ENCODE measurements at places on chromosomes 11 and 22.

- DNase-seq, result no peak
These were observed at the start of gene LRRC4C for GRCh38 chr11:41459465-41460401. TSS of gene LRRC4C (minus strand) at chr11:41459652.

DNA sequence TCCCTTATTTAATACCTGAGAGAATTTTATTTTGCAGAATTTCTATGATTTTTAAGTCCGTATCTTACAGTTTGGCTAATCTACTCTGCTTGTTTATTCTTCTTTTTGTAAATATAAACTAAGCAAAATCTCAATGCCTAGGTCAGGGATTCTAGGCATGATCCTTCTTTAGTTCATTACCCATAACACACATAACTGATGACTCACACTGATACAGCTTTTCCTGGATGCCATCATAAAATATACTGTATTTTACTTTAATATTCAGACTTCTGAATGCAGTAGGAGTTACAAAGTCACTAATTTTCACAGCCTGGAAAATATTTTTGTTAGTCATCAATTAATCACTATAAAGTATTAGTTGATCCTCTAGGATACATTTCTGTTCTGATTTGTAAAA, 898.2 kb upstream of the RAG2 start:
- DNase-seq, result no peak

DNA sequence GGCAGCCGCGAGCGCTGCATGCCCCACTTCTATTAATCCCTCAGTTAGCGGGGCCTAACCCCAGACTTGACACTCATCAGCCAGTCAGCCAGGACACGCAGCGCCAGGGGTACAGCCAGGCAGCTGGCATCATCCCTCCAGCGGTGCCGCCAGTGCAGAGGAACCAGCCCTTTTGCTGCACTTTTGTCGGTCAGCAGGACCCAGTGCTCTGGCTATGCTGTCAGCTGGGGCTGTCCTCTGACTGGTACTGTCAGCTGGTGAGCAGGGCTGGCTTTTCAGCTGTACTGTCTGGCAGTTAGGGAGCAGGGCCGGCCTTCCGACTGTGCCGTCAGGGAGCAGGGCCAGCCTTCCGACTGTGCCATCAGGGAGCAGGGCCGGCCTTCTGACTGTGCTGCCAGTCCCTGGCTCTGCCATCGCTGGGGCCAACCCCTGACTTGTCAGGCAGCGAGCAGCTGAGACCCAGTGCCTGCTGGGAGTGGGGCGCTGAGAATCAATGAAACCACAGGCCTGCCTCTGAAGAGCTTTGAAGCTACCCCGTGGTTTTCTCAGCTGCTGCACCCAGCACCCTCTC, 115.4 kb downstream of the KIAA1671 start:
- DNase-seq, result no peak

GRCh38 chr11:61480994-61481335, 27.6 kb upstream of the LRRC10B start:
- peak; percentile 81 for DNase-seq

GRCh38 chr11:72649215-72649976, 24.8 kb downstream of the PDE2A start:
- DNase-seq, result no peak

DNA sequence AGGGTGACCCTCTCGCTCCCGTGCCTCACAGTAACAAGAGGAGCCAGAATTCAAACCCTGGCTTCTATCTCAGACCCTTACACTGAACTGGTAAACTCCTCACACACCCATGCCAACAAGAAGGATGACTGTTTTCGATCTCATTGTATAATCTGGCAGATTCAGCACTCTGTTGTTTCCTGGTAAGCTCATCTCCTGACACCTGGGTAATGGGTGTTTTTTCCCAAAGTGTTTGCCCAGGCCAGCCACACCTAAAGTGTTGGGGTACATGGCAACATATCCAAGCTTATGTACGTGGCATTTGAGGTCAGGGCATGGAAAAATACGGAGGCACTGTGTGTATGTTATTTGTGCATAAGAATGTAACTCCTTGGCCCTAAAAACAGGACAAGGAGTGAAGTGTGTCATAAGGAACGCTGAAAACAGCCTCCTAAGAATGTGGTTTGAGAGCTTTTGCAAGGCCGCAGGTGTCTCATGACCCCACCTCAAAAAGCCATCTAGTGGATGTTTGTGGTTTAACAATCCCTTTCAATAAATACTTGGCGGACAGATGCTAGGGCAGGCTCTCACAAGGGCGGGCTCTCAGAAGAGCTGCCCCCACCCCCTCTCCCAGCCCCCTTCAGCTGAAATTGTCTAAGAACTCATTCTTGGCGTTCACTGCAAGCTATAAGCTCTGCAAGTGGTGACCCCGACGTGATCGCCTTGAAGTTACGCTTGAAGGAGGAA, at the start of gene MS4A15:
Gene MS4A15 (plus strand): TSS at position 561 of the 726 bp plus-strand sequence. CDS start 6,867 bp downstream, outside the sequence.
- peak; percentile 50 for DNase-seq

DNA sequence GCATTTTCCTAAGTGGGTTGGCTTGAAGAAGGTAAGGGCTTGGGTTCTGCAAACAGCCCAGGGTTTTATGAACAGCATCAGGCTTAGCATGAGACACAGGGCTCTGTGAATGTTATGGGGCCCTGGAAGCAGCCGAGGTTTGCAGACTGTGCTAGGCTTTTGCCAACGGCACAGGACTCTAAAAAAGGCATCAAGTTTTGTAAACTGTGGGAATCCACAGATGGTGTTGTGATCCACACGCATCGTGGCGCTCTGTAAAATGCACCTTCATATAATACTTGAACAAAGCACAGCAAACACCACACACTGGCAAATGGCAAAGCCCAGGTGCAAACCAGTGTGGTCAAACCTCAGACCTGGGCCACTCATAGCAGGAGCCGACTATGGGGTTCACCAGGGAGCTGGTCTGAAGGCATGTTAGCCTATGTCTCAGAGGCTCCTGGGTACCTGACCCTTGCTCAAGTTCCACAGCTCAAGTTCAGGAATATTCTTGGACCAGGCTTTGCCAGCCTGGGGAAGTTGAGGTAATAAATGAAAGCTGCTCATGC, 2.4 kb upstream of the SLCO2B1 start:
- DNase-seq, result no peak

DNA sequence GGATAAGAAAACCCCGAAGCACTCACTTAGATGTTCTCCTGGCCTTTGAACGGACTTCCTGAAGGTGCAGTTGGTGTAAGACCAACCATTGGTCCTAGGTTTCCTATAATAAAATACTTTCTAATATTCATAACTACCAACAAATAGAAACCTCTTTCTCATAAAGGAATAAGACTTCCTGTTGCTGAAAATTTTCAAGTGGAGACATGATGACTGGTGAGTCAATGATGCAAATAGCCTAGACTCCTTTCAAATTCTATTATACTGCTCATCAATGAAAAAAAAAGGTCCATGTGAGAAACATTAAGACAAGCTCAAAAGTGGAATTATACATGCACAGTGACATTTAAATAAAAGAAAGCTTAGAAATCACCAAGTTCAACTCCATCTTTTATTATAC, 862.8 kb downstream of the FAM181B start:
- no peak for DNase-seq

DNA sequence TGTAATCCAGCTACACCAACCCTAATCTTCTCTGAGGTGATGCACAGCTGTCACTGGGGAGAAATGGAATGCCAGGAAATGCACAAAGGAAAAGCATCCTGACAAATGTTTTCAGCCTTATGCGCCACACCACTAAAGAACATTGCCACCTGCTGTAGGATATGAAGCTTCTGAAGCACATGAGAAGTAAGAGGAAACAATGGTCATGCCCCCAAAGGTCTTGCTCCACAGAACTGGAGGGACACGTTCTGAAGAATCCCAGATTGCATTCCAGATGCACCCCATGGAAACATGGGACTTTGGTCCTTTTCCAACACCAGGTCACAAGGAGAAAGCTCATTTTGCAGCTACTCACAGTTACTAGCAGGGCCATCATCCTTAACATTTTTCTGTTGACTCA, 48.7 kb upstream of the ZBED5 start:
- no peak for DNase-seq

GRCh38 chr11:59615120-59615636, 396 bp downstream of the OSBP start:
- DNase-seq, result no peak
